Foreskin keratinocyte (primary cell): ENCODE measurements at places on chromosomes 16 and 17.
A peak's percentile ranks its signal among the peaks of the same experiment; 100 is the strongest.

GRCh38 chr16:12646490-12647274, 157.0 kb downstream of the CPPED1 start:
- DNase-seq, result no peak

DNA sequence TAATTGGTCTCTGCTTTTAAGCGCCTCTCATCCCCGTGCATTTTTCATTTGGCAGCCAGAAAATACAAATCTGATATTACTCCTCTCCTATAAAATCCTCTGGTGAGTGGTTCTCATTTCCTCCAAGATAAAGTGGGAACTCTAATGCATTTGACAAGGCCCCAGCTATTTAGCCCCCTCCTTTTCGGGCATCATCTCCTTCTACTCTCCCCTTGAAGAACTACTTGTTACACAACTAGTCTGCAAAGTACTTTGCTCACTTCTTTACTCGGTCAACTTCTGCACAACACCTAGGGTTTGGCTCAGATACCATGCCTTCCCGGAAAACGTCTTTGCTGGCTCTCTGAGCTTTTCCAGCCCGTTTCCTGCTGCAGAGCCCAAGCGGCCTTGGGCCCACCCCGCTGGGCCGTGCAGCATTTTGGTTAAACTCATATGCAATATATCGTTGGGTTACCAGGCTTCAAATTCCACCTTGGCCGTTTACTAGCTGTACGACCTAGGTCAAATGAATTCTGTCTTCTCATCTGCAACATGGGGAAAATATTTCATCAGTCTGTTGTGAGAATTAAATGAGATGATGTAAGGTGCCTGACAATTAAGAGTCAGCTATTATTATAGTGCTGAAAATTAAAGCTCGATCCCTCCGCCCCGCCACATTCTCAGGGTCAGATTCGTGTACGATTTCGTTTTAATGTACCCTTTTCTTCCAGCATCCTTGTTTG, 883 bp upstream of the TAF15 start:
- DNase-seq, result no peak

- peak; percentile 70 for DNase-seq
Measured at GRCh38 chr16:65121870-65122723, at the start of gene CDH11. TSS of gene CDH11 (minus strand) at chr16:65122063. CDS start at chr16:65004869, 117,194 bp downstream.

DNA sequence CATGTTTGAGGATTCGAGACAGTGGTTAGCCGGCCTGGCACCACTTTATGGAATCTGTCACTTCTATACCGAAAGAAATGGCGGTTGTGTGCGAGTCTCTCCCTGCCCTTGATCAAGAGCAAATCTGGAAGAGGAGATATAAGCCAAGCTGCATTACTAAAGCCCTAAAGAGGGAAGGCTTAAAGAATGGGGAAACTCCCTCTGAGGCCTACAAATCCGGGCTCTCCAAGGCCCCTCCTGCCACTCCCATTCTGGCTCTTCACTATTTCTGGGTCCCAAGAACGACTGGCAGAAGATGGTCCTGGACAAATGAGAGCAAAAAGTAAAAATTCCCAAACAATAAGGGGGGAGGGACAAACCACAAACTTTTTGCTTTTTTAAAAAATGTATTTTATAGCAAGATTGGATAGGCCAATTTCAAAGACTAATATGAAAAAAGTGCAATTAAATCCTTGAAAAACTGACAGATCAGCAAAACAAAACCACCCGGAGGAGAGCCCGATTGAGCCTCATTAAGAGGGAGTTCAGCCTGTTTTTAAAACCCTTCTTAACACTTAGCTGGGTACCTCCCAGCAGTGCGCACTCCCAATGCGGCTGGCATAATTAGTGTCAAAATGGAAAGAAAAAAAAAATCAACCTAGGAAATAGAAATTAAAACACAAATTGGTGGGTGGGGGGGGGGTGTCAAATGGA, 193.5 kb downstream of the ZFHX3 start:
- no peak for DNase-seq

- DNase-seq, result no peak
Measured at GRCh38 chr17:68255731-68256538, 8.1 kb downstream of the AMZ2 start.

- DNase-seq, result no peak
Measured at GRCh38 chr17:34437188-34437587, 74.2 kb upstream of the CCL1 start.

GRCh38 chr16:30780021-30780420, 7.0 kb downstream of the ZNF629 start:
- no peak for DNase-seq

DNA sequence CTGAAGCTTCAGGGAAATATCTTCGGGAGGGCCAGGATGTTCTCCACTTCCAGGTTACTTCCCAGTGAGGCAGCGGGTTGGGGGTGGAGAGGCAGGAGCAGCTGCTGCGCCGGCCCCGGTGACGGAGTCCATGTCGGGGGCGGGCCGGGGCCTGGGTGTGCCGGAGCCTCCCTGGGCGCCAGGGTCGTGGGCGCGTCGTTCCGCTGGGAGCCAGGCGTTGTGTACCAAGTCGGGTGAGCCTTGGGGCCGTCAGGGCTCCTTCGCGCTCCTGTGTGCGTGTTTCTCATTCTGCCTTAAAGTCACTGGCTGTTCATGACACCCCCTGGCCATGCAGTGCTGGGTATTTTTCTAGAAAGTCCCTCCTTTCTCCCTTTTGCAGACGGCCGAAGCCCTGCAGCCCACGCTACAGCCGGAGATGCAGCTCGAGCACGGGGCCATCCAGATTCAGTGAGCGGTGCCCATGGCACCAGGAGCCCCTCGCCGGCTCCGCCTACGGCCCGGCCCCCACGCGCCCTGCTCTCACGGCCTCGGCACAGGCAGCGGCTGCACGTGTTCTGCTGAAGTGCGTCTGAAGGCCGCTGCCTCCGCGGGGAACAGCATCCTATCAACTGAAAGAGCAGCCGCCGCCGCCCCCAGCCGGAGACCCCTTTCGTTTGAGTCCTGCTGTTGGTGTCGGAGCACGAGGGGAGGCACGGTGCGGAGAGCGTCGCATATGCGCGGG, 125.1 kb downstream of the BANP start:
- no peak for DNase-seq

GRCh38 chr16:87575027-87575804, 27.1 kb upstream of the JPH3 start:
- DNase-seq, result no peak

DNA sequence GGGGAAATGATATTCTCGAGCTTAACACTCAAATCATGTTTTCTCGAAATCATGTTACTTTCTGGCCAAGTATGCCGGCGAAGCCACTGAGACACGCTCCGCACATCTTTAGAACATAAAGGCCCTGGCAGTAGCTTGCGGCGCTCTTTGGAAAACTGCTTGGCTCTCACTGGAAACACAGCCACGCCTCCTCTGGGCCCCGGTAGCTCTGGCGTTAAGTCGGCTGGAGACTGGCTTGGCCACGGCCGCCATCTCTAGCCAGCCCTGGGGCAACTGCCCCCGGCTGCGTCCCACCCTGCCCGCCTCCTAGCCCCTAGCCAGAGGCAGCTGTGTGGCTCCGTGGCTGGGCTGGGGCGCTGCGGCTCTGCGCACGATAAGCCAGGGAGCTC, 9.2 kb upstream of the BAIAP2 start:
- DNase-seq, result no peak

DNA sequence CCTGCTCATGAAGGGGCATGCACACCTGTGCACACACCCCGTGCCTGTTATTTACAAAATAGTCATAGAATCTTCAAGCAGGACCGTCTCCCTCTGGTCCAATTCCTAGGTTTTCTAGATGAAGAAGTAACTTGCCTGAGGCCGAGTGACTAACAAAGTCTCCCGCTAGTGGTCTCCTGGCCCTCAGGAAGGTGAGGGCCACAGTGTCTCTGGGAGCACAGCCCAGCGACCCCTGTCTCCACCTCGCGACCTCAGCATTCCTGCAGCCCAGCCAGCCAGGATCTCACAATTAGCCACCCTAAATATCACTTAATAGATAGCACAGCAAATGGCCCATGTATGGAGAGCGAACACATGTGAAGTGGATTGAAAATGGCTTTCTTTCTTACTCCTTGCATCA, 30.5 kb upstream of the CACNG1 start:
- DNase-seq, result no peak

DNA sequence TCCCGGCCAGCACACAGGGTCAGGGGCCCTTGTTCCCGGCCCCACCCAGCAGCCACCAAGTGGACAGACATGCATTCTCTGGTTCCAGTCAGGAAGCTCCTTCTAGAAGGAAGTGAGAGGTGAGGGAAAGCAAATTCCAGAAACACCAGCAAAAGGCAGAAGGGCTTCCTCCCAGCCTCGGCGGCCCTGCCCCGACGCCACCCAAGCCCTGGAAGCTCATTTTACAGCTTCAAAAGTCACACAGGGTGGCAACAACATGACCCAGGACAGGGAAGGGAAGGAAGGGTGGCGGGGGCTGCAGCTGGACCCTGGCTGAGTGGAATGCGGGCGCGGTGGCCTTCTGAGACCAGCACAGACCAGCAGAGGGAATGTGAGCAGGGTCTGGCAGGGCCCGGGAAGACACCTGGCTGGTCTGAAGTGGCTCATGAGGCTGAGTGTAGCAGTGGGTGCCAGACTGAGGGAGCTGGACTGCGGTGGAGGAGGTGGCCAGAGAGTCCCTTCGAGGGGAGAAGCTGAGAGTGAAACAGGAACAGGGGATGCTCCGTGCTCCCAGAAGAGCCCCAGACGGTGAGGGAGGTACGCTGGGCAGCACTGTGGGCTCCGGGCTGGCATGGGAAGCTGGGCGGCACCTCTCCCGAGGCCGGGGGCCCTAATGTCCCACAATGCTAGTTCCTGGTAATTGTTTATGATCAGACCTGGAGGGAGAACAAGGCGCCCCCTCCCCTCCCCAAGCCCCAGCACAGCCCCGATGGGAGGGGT, 1.9 kb upstream of the UNC13D start:
- DNase-seq, result no peak

- DNase-seq, result peak; percentile 60
Measured at GRCh38 chr16:55661941-55662643, 6.3 kb downstream of the SLC6A2 start.

- peak; percentile 100 for DNase-seq
Measured at GRCh38 chr16:30741461-30741914, 6.7 kb upstream of the PHKG2 start.

DNA sequence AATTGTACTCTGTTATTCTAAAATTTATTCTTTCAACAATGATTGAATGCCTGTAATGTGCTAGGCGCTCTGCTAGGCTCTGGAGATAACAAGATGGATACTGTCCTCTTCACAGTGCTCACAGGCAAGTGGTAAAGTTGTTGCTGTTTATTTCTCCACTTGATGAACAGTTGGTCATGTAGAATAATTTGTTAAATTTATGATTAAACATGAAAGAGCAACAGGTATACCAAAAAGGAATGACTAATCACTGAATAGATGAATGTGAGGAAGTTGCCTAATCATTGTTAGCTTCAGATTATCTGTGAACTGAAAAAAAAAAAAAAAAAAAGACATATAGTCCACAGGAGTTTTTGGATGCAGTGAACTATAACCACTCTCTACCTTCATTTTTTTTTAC, 62.3 kb downstream of the NFATC3 start:
- no peak for DNase-seq

GRCh38 chr16:57675741-57676551, 7.8 kb downstream of the ADGRG3 start:
- no peak for DNase-seq

GRCh38 chr17:8408371-8408770, 10.7 kb upstream of the RNF222 start:
- DNase-seq, result no peak

DNA sequence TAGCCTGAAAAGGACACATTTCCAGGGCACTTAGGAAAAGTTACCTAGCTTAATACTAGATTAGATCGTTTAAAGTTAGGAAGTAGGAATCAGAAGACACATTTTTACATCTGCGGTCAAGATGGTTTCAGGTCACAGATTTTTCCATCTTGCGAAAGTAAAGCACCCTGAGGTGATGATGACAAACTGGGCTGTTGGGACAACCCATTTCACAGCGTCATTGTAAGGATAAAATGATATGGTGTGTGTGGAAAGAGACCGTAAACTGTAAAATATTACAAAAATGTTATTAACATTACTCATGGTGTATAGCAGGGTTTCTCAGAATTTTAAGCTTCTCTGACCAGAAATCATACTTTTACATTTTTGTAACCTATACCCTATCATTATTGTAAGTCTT, 10.1 kb upstream of the MAP2K6 start:
- no peak for DNase-seq

DNA sequence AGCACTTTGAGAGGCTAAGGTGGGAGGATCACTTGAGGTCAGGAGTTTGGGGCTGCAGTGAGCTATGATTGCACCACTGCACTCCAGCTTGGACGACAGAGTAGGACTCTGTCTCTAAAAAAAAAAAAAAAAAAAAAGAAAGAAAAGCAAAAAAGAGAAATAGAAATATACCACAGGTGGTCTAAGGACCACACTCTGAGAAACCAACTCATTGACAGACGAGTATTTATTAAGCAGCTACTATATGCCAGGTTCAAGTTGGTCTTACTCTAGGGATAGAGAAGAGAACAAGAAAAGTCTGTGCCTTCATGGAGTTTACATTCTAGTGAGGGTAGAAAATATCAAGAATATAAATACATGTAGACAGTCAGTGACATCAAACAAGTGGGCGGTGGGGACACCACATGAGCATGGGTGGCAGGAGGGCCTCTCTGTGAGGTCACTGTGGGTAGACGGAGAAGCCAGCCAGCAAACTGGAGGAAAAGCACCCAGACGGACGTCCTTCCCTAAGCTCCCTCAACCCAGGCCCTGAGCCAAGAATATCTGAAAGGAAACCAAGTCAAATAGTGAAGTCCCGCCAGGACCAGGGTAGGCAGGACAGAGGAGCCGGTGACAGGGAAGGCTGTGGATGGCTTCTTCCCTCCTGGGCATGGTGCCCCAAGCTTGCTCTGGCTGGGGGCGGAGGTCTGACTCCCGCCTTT, 4.7 kb downstream of the CDIPT start:
- DNase-seq, result no peak

DNA sequence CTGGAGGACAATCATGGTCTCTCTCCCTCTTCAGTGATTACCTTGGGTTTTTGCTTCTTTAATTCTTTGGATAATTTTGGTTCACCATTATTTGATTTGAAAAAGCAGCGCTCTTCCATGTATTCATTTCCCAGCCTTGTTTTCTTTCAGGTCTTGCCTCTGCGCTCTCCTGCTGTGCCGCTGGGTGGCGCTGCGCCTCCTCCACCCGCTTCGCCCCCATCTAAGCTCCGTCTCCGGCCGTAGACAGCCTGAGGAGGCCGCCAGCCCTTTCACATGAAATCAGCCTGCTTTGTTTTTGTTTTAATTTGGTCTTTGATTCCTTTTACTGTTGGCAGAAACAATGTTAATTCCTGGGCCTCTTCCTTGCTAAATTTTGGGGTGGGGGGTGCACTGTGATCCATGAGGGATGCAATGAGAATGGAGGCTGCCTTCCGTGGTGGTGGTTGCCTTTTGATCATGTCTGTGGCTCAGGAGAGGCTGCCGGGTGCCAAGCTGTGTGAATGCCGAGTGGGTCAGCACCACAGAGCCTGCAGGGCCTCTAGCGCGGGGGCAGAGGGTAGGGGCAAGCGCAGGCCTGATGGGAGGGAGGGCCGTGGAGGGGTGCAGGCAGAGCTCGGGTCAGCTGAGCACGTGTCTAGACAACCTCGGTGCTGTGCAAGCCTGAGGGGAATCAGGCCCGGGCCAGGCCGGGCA, 64.1 kb downstream of the PLD6 start:
- no peak for DNase-seq

- peak; percentile 35 for DNase-seq
Measured at GRCh38 chr17:50956750-50957523, 90.8 kb upstream of the TOB1 start.
